ENCODE measurements at places on chromosomes 7 and 10.
A peak's percentile ranks its signal among the peaks of the same experiment; 100 is the strongest.

- no peak for DNase-seq
Observed at GRCh38 chr7:157671358-157672255, 334.8 kb downstream of the DNAJB6 start.

DNA sequence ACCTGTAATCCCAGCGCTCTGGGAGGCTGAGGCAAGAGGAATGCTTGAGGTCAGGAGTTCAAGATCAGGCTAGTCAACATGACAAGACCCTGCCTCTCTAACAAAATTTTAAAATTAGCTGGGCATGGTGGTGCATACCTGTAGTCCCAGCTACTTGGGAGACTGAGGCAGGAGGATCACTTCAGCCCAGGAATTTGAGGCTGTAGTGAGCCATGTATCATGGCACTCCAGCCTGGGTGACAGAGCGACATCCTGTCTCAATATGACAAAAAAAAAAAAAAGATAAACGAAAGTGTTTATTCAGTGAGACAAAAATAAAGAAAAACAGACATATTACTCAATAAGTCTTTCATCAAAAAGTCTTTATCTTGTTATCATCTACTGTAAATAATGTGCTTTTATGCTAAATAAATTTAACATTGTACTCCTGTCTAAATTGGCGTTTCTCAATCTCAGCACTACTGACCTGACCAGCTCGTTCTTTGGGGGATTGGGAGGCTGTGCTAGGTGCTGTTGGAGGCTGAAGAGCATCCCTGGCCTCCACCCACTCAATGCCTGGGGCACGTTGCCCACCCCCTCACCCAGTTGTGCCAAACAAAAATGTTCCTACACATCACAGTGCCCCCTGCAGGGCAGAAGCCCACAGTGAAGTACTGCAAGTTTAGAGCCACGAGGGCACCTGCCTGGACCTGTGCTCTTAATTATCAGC is 57.7 kb downstream of the NCAPG2 start:
- DNase-seq, result no peak

DNA sequence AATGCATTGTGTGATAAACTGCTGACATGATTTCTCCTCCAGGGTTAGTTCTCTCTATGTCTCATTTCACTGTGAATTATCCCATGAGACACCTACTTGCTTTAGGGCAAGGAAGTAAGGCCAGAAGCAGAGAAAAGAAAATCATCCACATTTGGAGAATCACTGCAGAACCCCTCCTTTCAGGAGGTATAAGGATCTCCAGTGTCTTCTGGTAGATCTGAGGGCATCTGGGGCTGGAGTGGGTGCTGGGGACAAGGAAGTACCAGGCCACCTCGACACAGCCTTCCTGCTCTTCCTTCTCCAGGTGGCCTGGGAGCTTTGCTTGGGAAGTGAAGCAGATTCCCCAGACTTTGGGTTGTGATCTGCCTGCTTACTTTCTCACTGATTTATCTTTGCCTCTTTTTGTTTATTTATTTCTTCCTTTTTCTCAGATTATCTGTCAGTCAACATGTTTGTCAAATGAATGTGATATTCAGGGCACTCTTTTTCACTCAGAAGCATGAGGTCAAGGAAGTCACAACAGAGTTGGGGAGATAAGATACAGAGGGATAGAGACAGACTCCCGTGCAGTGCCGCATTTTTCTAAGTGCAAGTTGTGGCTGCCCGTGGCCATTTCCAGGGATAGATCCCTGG is 12.4 kb upstream of the CAMK2G start:
- no peak for DNase-seq

DNA sequence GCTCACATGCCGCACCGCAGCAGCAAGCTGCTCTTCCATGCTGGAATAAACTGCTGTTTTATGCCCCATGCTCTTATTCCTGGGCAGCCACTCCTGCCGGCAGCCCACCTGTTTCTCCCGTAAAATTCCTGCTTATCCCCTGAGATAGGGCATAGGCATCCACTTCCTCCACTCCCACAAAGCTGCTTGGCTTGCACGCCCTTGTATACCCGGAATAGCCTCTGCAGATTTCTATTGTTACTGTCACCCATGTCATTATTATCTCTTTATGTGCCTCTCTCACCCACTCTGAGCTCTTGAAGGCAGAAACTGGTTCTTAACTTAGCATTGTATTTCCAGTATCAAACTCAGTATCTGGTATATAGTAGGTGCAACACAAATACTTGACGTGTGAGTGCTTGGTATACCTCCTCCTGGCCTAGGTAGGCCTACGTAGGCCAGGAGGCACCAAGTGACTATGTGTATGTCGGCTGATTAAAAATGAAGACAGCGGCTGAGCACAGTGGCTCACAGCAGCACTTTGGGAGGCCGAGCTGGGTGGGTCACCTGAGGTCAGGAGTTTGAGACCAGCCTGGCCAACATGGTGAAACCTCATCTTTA is 193.4 kb downstream of the CCDC3 start:
- no peak for DNase-seq

- no peak for DNase-seq
Observed at GRCh38 chr7:8185926-8186683, 75.9 kb downstream of the ICA1 start.

DNA sequence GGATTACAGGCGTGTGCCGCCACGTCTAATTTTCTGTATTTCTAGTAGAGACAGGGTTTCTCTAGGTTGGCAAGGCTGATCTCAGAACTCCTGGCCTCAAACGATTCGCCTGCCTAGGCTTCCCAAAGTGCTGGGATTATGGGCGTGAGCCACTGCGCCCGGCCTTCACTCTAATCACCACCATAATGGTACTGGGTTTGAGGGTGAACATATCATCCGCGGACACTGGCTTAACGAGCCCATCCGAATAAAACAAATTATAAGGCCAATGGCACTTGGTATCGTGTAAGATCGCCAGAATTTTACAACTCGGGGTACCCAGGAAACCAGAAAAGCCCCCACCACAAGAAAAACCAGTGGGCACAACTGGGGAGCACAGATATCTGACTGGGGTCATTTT is 580 bp downstream of the FAM200A start:
- DNase-seq, result no peak

- no peak for DNase-seq
Observed at GRCh38 chr10:83425306-83425705, 714.0 kb upstream of the GHITM start.

- peak; percentile 40 for DNase-seq
Observed at GRCh38 chr7:105521027-105521716, 899 bp downstream of the PUS7 start.

- no peak for DNase-seq
Observed at GRCh38 chr10:35126062-35126529, 550 bp upstream of the CREM start.

DNA sequence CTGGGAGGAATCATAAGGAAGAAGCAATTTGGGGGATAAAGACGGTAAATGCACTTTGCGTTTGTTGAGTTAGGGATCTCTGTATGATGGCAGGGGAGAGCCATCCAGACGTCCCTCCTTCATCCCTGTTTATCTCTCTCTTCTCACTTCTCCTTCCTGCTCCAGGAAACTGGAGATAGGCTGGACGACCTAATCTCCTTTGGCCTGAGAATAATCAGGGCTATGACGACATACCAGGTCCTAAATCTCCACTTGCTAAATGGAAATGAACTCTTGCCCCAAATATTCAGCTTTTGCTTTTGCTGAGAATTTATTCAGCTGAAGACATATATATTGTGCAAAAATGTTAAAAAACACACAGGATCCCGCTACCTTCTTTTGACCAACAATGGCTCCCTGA is 182.9 kb upstream of the INHBA start:
- no peak for DNase-seq

DNA sequence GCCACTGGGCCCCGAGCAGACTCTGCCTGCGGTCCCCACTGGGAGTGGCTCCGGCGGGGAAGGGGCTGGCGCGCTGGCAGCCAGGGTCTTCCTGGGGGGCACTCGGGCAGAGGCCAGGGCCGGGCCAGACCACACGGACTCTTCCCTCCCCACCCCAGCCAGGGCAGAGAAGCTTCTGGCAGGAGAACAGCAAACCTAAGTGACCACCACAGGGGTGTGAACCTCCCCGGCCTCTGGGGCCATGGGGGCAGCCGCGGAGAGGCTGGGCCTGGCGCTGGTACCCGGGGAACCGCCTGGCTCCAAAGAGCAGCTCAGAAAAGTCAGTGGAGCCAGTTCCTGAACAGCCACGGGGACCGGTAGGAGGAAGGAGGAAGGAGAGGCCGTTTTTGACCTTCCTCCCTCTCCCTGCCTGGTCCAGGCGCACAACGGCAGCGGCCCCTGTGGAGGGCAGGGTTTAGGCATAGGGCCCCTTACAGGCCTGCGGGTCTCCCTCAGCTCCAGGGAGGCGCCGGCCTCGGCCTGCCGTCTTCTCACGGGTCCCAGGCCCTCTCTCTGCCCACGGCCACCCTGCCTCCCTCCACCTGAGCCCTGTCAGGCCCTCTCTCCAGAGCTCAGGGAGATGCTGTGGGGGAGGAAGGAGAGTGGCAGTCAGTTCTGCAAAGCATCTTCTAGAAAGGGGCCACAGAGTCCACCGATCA is 51.8 kb downstream of the TMEM209 start:
- no peak for DNase-seq

DNA sequence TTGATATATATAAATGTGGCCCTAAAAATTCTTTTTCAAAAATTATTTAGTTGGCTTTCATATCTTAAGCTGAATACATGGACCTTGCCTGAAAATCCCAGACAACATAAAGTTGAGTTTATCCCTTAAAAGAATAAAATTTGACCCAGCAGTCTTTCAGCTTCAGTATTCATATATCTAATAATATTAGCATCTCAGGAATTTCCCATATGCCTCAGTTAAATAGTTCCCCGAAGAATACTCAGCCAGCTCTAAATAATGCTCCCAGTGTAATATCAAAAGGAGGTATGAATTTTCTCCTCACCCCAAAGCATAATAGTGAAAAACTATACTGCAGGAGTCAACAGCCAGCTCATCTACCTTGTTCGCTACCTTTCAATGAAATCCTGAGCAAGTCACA is 145.9 kb downstream of the CTNNA3 start:
- DNase-seq, result no peak

DNA sequence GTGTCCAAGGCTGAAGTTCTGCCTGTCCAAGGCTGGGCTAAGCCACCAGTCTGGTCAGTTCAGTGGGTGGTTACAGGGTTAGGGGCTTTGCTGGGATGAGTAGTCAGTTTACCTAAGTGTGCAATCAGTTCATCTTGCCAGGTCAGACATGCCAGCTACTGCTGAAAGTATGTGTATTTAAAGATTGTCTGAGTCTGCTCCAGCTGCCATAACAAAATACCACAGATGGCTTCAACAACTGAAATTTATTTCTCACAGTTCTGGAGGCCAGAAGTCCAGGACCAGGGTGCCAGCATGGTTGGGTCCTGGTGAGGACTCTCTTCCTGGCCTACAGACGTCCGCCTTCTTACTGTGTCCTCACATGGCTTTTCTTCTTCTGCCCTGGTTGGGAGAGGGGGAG is 52.4 kb upstream of the TNS3 start:
- DNase-seq, result no peak

GRCh38 chr10:89516149-89516832 is 19.1 kb downstream of the SLC16A12 start:
- no peak for DNase-seq

DNA sequence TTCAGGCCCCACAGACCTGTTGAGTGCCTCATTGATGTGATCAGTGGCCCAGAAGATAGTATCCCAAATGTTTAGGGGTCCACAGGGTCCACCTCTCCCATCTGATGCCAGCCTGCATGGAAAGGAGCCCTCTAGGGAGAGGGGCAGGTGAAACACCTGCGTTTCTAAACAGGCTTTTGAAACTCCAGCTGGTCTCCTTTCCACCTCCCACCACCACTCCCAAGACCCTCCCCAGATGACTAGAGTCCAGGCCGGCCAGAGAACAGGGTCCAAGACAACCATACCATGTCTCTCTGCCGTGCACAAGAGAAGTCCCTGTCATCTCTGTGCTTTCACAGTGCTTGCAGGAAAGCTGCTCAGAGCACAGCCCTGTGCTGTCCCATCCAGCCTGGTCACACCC is 105.0 kb upstream of the NANOS1 start:
- no peak for DNase-seq

GRCh38 chr7:140231771-140232491 is 55.1 kb upstream of the KDM7A start:
- no peak for DNase-seq

DNA sequence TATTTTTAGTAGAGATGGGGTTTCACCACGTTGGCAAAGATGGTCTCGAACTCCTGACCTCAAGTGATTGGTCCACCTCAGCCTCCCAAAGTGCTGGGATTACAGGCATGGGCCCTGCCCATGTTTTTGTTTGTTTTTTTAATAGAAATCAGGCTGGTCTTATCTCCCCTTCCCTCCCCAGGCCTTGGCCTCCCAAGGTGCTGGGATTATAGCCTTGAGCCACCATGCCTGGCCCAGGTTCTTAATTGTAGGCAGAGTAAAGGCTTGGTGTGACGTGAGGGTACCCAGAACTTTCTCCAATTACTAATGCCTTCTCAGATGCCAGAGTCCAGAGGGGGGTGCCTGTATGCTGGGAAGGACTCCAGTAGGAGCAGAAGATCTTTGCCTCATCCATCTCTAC is 5.2 kb upstream of the MKRN1 start:
- DNase-seq, result no peak

GRCh38 chr10:103080891-103081581 is 112.0 kb downstream of the NT5C2 start:
- no peak for DNase-seq

- DNase-seq, result no peak
Observed at GRCh38 chr7:142329062-142329790, 71.4 kb upstream of the PRSS58 start.

DNA sequence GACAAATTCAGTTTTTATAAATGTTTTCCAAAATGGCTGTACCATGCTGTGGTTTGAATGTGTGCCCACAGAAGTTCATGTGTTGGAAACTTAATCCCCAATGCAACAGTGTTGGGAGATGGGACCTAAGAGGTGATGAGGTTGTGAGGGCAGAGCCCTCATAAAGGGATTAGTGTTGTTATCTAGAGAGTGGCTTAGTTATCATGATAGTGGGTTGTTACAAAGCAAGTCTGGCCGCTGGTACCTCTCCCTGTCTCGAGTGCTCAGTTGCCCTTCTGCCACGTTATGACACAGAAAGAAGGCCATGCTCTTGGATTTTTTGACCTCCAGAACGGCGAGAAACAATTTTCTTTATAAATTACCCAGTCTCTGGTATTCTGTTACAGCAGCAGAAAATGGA is 119.0 kb downstream of the BTAF1 start:
- DNase-seq, result no peak

DNA sequence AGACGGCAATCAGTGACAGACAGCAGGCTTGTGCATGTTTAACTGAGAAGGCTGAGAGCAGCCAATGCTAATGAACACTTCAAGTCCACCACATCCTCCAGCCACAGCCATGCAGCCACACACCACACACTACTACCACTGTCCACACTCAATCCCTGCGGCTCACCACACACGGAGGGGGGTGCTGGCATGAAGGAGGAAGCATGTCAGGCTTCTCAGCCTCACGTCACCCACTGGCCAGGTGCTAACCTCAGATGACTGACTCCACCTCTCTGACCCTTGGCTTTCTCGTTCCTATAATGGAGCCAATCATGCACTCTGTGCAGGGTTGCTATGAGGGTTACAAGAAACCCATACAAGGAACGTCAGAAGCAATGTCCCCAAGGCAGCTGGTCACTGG is 165.4 kb upstream of the RNF32 start:
- DNase-seq, result no peak

- no peak for DNase-seq
Observed at GRCh38 chr7:6035686-6036085, 4.5 kb downstream of the ANKRD61 start.
